ENCODE measurements at places on chromosomes 4 and X. TPM values are rescaled to one million over a fixed set of nuclear protein-coding genes. Genes with fewer than 3 reads are reported as not detected.
A peak's percentile ranks its signal among the peaks of the same experiment; 100 is the strongest.

VCX3B gene
- total RNA-seq: 0.38 TPM

SSX4 gene
- total RNA-seq: not detected

JAKMIP1 gene
- total RNA-seq: 0.69 TPM

SOX3 gene
- total RNA-seq: not detected

- DNase-seq: no peak
Measured at GRCh38 chrX:136582624-136583023, 50.6 kb downstream of the VGLL1 start.

- no peak for DNase-seq
Measured at GRCh38 chr4:88514557-88515511, 8.7 kb downstream of the PYURF start.

DNA sequence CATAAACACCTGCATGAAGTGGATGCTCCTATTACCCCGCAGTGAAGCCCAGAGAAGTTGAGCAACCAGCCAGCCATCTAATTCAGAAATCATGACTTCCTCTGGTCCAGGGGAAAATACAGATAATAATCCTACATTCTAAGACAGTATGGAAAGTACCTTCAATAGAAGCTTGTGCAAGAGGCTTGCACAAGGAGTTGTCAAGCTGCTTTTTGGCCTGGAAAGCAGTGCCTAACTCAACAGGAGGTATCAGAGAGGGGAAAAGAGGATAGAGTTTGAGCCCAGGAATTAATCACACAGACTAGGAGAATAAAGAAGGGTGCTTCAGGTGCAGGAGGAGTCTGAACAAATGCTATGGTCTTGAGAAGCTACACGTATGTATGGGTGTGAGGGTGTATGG is 26.7 kb downstream of the TMEM192 start:
- no peak for DNase-seq

GRCh38 chr4:169115144-169115896 is 105.3 kb upstream of the CBR4 start:
- DNase-seq: no peak

DNA sequence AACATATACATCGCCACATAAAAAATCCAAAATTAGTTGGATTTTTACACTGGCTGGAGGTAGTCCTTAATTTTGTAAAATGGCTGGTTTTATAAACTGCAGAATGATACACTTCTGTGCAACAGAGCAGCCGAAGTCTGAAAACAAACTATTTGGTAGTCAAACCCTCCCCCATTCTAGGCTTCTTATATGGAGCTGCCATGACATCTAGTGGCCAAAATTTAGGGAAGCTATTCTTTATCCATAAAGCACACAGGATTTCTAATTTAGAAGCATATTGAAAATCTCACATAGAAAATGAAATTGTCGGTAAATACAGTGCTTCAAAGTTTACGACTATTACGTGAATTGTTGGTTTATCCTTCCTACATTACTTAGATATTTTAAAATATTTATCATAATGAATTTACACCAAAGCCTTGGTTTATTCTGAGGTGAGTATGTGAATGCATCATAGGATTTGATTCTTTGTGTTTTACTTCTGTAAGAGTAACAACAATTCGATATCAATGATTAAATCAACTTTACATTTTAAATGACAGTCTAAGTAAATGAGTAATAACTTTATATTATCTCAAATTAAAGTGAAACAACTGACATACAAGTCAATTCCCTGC is 113.4 kb upstream of the FAM241A start:
- peak; percentile 38 for DNase-seq
